ENCODE measurements at places on chromosomes 3 and 15. TPM values are rescaled to one million over a fixed set of nuclear protein-coding genes. Genes with fewer than 3 reads are reported as not detected.

CELF6 gene
- 0.20 TPM for total RNA-seq

CHRM5 gene
- total RNA-seq, result not detected

TMCO5A gene
- not detected for total RNA-seq

CCR1 gene
- total RNA-seq, result 1.1 TPM

MOBP gene
- total RNA-seq, result not detected

ZPLD1 gene
- total RNA-seq, result not detected

TBL1XR1 gene
- total RNA-seq, result 158 TPM

CLDN18 gene
- total RNA-seq, result not detected

MESP2 gene
- not detected for total RNA-seq

PLS1 gene
- total RNA-seq, result 5.6 TPM

SLC30A4 gene
- 2.0 TPM for total RNA-seq

PRR23B gene
- not detected for total RNA-seq

IREB2 gene
- 78.7 TPM for total RNA-seq

GOLGA6L25 gene
- total RNA-seq, result not detected

KLF13 gene
- total RNA-seq, result 175 TPM

CRBN gene
- 35.0 TPM for total RNA-seq

DAPK2 gene
- total RNA-seq, result 1.2 TPM

LEO1 gene
- 31.1 TPM for total RNA-seq

CLSTN2 gene
- not detected for total RNA-seq

SMCO1 gene
- total RNA-seq, result not detected

WDR82 gene
- total RNA-seq, result 103 TPM

EPB42 gene
- total RNA-seq, result not detected

TRIM42 gene
- not detected for total RNA-seq

FAM43A gene
- 3.3 TPM for total RNA-seq

Data from activated CD8-positive, alpha-beta T cell treated with anti-CD3 and anti-CD28 coated beads for 36 hours (primary cell).